ENCODE measurements at places on chromosomes 7 and 10.

DNA sequence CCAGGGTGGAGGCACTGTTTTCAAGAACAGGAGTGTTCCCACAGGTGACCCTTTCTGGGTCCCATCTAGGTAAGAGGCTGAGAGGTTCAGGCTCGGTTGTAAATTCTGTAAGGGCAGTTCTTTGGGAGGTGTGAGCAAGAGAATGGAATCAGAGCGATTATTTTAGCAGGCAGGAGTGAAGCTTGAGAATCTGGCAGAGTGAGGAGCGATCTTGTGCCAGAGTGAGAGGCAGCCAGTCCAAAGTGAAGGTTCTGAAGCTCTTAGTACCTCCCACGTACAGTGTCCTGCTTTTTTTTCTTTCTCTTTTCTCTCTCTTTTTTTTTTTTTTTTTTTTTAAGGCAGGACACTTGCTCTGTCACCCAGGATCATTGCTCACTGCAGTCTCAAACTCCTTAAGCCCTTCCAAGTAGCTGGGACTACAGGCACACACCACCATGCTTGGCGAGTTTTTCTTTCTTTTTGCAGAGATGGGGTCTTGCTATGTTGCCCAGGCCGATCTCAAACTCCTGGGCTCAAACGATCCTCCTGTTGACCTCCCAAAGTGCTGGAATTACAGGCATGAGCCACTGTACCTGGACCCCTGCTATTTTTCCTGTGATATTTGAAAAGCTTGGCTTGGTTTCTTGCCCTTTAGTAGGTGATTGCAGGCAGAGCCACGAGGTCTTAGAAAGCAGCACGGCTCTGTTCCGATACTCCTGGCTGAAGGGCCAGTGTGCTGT is 10.9 kb downstream of the POR start:
- no peak for DNase-seq

- DNase-seq = no peak
Observed at GRCh38 chr10:132833421-132834111, 47.6 kb upstream of the NKX6-2 start.

GRCh38 chr7:119572132-119572531 is 700.8 kb upstream of the KCND2 start:
- no peak for DNase-seq

- DNase-seq = no peak
Observed at GRCh38 chr7:122289426-122289825, 15.1 kb downstream of the FEZF1 start.

DNA sequence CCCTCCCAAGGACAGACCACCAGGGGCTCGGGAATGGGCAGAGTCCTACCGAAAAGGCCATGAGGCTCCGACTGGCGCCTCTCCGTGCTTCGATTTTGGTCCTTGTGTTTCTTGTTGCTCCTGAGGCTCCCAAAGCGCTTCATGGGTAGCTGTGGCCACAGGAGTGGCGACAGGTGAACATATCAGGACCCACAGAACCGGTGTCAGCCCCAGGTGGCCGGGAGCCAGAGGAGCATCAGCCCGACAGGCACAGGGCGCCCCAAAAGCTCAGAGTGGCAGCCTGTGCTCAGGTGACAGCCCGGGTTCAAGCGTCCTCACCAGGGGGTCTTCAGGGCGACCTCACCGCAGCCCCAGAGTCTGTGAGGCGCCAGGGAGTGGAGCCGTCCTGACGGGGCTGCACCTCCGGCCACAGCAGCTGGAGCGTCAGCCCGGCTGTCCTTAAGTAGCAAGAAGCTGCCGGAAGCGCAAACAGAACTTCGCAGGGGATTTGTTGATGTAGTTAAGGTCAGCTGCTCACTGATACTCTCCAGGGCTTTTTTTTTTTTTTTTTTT is 141.0 kb downstream of the PRKAG2 start:
- no peak for DNase-seq

DNA sequence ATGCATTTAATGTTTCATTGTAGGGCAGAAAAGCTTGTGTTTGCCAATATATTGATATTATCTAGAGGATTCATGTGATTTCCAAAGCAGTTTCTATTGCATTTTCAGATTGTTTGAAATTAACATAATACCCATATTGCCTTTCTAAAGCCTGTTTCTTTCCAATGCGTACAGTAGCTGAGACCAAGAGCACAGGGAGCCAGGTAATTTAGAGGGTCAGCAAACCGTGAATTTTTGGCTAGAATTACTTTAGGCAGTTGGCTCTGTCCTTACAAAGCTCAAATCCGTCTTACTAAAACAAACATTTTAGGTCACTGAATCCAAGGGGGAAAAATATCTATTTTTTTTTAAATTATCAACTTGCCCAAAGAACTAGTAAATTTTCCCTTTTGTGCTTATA is 604.9 kb upstream of the ADARB2 start:
- DNase-seq = no peak

- DNase-seq = no peak
Observed at GRCh38 chr10:131808370-131808930, 92.4 kb upstream of the PPP2R2D start.

Measured in NCI-H1436 treated with DMSO at 0.1 percent for 48 hours (cell line).